ENCODE measurements at places on chromosomes 12 and 14. TPM values are rescaled to one million over a fixed set of nuclear protein-coding genes. Genes with fewer than 3 reads are reported as not detected.
A peak's percentile ranks its signal among the peaks of the same experiment; 100 is the strongest.

DNA sequence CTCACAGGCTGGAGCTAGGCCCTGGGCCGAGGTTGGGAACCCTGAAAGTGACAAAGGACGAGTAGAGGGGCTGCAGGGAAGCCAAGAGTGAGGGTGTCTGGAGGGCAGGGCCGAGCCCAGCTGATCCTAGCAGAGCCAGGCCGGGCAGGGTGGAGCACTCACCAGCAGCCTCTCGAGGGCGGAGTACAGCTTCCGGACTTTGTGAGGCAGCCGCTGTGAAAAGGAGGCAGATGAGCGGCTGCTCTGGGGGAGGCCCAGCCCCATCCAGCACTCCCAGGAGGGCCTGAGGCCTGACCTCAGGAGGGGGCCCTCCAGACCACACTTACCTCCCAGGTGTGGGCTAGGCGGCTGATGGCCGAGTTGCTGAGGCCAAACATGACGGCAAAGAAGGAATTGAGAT is 14.7 kb upstream of the ENDOU start:
- no peak for DNase-seq

DNA sequence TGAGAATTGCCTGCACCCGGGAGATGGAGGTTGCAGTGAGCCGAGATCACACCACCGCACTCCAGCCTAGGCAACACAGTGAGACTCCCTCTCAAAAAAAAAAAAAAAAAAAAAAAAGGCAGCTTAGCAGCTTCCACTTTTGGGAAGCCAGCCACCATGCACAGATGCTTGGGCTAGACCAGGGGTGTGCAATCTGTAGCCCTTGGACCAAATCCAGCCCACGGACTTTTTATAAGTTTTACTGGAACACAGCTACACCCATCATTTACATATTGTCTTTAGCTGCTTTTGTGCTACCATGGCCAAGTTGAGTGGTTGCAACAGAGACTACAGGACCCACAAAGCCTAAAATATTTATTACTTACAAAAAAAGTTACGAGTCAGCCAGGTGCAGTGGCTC is 6.7 kb downstream of the CIT start:
- peak; percentile 69 for DNase-seq

GRCh38 chr14:97644365-97644764 is 847.2 kb downstream of the VRK1 start:
- DNase-seq, result no peak

DNA sequence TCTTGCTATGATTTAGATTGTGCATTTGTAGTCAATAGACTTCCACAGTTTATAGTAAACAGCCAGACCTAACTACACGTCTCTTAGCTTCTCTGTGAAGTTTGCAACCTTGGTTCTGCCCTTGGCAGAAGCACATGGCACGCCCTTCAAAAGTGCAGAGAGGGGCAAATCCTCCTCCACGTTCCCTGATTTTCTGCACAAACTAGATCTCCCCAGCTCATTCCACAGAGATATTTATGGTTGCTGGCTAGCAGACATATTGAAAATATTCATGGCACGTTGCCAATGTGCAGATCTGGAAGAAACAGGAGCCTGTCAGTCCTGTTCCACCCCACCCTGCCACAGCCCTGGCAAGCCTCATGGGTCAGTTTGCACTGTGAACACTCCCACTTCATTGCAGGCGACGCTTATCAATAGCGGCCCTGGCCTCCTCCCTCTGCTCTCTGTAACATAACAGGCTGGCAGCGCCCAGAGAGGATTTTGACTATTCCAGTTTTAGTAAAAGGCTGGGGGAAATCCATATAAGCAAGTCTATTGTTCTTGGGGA is 6.5 kb upstream of the LGALS3 start:
- DNase-seq, result peak; percentile 63

NFYB gene
- polyA plus RNA-seq, result 30.0 TPM

NEUROD4 gene
- not detected for polyA plus RNA-seq

ADAMTS20 gene
- not detected for polyA plus RNA-seq

VASH1 gene
- 2.5 TPM for polyA plus RNA-seq

CLEC2D gene
- 2.5 TPM for polyA plus RNA-seq

JDP2 gene
- 40.8 TPM for polyA plus RNA-seq

TAS2R8 gene
- polyA plus RNA-seq, result not detected

POTEM gene
- polyA plus RNA-seq, result not detected

IL22 gene
- polyA plus RNA-seq, result not detected

NAV3 gene
- 30.8 TPM for polyA plus RNA-seq

Data from fibroblast of lung (primary cell).